ENCODE measurements at places on chromosomes 4 and X.

GRCh38 chrX:46759645-46759974 lies 692 bp upstream of the SLC9A7 start:
- no peak for DNase-seq

DNA sequence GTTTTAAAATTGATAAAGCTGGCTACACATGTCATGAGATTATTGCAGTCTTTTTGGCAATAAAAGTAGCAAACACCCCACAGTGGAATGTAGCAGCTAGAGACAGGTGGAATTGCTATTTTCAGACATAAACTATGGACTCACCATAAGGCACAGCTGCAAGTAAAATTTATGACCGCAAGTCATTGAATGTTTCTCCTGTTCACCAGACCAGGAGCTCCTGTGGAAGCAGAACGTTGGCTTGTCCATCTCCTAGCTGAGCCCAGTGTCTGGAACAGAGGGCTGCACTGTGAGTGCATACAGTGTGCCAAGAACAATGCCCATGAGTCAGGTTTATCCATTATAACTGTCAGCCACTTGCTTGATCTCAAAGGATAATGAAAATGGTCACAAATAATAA lies 538.2 kb downstream of the INPP4B start:
- DNase-seq, result no peak

DNA sequence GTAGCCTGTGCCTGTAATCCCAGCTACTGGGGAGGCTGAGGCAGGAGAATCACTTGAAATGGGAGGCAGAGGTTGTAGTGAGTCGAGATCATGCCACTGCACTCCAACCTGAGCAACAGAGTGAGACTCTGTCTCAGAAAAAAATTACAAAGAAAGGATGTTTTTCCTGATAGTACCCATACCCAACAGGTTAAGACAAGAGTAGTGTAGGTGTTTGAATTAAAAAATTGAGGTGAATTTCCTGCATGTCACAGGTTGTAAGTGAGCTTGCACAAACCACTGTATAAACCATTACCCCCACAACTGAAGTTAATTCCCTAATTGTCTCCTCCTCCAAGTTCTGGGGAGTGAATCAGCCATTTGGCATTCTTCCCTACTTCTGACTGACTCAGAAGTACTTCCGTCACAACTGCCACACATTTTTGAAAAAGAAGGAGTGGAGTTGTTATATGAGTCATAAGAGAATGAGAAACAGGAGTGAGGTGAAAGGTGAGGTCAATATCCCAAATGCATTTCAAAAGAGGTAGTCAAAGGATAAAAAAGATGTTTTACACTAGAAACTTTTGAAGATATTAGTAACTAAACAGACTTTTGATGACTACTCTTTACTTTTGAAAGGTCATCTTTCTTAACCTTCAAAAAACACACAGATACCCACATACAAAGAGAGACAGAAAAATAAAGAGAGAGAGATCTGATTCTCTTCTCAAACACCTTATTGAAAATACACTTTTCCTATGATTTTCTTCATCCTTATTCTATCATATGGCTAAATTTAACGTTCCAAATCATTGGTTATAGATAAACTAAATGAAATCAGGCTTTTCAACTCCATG lies 134.5 kb downstream of the BTC start:
- DNase-seq, result no peak

DNA sequence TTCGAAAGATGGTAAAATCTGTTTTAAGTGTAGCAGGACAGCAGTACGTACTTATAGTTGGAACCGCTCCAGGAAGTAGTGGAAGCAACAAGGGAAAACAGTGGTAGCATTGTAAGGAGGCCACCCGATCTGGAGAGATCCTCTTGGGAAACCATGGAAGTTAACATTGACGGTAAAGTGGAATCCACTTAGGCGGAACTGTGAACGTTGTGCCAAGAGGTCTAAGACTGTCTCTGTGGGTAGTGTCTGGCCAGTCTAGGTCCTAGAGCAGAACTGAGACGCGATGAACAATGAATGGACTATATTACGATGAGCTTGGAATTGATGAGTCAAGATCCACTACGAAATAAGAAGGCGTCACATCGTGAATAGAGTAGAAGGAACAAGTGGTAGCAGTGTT lies 124.0 kb downstream of the TENM3 start:
- DNase-seq, result no peak

GRCh38 chr4:94564252-94564651 lies 112.5 kb downstream of the PDLIM5 start:
- no peak for DNase-seq

GRCh38 chr4:41205854-41206460 lies 8.4 kb downstream of the APBB2 start:
- no peak for DNase-seq
